H4 (cell line): ENCODE measurements at places on chromosomes 2 and 18.

GRCh38 chr2:172811027-172811426 lies 75.4 kb downstream of the RAPGEF4 start:
- DNase-seq: no peak

- no peak for DNase-seq
Observed at GRCh38 chr2:95372216-95372829, 30.2 kb upstream of the FAHD2A start.

- no peak for DNase-seq
Observed at GRCh38 chr2:219086196-219086595, 25.5 kb upstream of the IHH start.

DNA sequence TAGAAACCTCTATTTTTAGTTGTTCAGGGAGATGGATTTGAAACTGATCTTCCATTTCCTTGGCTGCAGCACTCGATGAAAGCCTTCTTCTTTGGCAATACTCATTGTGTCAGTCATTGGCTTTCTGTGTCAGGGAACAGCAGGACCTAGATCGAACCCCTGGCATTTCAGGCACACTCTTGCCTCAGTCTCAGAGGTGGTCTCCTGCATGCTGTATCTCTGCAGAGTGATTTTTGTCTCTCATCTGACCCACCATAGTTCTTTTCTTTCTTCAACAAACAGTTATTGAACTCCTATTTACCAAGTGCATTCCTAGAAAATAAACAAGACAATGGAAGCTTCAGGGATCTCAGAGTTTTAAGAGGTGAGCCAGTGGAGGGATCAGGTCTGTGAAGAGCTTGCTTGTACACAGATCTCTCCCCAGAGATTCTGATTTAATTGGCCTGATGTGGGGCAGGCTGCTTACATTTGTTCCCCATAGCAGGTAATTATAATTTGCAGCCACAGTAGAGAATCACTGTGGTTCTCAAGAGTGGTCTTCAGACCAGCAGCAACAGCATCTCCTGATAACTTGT lies 473.1 kb upstream of the TCF4 start:
- DNase-seq: no peak

GRCh38 chr18:13551841-13552733 lies 174.3 kb downstream of the FAM210A start:
- DNase-seq: no peak

- no peak for DNase-seq
Observed at GRCh38 chr18:66769375-66769774, 165.5 kb upstream of the CDH19 start.

- DNase-seq: no peak
Observed at GRCh38 chr2:11169333-11169732, 14.1 kb downstream of the SLC66A3 start.

DNA sequence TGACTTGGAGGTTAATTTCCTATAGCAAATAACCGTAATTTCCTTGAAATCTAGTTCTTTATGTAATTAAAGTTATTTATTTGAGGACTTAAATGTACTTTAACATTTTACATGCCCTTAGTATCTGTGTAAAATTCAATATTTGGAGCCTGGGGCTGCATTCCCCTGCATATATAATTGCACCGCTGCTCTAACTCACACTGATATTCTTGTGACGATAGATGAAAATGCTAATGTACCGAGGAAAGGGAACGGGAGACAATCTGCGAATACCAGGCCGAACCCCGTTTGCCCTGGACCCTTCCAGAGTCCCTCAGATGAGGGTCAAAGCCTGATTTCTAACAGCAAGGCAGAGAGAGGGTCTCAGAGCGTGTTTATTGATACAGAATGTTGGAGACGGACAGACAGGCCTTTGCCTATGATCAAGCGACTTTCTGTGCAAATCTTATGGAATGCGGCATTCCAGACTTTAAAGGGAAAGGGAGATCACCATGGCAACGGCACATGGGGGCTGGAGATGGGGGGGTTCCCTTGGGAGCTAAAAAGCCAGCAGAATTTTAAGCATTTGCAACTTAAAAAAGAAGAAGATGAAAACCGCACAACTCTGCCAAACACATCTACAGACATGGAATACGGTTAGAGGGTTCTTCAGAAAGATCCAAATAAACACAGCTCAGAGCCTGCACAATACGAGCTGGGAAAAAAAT lies 57.6 kb upstream of the TWIST2 start:
- no peak for DNase-seq

DNA sequence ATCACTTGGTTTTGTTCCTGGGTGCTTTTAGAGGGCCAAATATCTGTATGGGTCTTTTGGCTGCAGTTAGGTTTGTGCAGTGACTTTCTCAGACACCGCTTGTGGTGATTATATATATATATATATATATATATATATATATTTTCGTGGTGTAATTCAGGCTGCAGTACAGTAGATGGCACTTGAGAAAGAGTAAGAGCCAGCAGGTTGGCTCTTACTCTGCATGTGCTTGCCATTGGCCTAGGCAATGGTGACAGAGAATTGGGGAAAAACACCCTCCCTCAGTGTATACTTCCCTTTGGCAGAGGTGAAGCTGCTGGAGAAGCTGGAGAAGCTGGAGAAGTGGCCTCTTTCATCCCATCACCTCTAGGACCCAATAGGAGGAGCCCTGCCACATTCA lies 22.2 kb upstream of the MYL1 start:
- no peak for DNase-seq

GRCh38 chr18:36833120-36833519 lies 4.2 kb downstream of the KIAA1328 start:
- no peak for DNase-seq

- peak; percentile 53 for DNase-seq
Observed at GRCh38 chr2:223930103-223930976, 14.8 kb downstream of the WDFY1 start.

DNA sequence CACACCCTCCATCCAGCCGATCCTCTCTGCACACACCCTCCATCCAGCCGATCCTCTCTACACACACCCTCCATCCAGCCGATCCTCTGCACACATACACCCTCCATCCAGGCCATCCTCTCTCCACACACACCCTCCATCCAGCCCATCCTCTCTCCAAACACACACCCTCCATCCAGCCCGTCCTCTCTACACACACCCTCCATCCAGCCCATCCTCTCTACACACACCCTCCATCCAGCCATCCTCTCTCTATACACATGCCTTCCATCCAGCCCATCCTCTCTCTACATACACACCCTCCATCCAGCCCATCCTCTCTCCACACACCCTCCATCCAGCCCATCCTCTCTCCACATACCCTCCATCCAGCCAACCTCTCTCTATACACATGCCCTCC lies 83.1 kb downstream of the EIPR1 start:
- no peak for DNase-seq

- no peak for DNase-seq
Observed at GRCh38 chr18:6943143-6943542, 174.5 kb downstream of the LAMA1 start.

DNA sequence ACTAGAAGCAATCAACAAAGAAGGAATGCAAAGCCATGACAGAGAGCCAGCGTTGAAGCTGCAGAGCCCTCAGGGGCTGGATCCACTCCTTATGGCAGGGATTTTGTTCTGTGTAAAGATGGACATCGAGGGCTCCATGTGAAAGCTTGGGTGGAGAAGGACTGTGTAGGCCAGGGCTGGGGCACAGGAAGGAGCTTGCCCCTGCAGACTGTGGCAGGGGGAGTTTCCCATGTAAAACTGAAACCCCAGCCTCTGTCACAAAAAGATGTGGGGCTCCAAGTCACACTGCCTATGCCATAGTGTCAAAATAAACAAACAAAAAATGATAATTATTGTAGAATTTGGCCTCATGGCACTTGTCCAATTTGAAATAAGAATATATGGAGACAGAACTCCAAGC lies 408.7 kb upstream of the HS6ST1 start:
- no peak for DNase-seq

DNA sequence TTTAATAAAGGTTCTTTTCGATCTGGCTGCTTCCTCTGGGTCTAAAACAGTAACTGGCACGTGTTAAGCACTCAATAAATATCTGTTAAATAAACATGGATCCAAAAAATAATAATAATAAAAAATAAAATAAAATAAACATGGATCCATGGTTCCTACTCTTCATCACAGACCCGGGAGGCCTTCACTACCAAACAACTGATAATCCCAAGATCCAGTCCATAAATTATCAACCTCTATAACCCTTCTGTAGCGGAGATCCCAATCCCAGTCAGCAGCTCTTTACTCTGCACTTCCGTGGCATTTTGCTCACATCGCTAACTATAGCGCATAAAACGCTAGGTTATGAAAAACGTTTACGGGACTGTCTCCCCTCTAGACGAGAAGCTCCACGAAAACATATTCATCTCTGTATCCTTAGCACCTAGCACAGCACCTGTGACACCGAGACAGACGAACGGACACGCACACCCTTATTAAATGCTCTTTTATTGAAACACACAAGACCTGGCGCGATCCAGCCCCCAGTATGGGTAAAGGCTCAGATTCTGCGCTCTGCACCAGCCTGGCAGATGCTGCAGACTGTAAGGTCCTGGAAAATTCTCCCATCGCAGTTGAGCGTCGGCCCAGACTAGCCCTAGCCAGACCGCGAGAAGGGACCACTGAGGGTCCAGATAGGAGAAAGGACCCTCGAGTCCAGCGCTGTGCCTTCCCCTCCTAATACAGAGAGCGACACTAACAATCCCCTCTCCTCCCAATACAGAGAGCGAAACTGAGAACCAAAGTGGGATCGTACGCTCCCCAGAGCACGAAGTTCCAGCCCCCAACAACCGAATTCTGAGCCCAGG lies 770 bp downstream of the NBAS start:
- no peak for DNase-seq

- DNase-seq: no peak
Observed at GRCh38 chr2:108921096-108922030, 67.7 kb downstream of the EDAR start.

GRCh38 chr2:85405201-85406059 lies 4.7 kb downstream of the CAPG start:
- DNase-seq: peak; percentile 88

- DNase-seq: no peak
Observed at GRCh38 chr2:44524347-44524926, 162.7 kb downstream of the CAMKMT start.

DNA sequence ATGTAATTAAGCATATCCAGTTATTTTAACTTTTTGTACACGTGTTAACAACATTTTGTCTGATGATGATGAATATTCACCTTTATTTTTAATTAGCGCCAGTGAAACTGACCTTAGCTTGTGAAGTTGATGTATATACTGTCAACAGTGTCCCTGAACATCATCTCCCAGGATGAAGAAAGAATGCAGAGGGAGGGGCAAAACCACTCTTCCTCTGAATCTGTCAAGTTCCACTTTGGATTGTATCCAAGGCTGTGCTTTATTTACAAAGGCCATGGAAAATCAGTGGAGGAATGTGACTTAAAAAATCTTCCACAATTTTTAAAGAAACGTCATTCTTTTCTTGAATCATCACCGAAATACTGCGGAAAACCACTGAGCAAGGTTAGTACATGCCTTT lies 4.5 kb upstream of the RMDN2 start:
- no peak for DNase-seq
